ENCODE measurements at places on chromosomes 5 and 9.

- DNase-seq, result no peak
Measured at GRCh38 chr5:131379723-131380122, 115.9 kb downstream of the CDC42SE2 start.

DNA sequence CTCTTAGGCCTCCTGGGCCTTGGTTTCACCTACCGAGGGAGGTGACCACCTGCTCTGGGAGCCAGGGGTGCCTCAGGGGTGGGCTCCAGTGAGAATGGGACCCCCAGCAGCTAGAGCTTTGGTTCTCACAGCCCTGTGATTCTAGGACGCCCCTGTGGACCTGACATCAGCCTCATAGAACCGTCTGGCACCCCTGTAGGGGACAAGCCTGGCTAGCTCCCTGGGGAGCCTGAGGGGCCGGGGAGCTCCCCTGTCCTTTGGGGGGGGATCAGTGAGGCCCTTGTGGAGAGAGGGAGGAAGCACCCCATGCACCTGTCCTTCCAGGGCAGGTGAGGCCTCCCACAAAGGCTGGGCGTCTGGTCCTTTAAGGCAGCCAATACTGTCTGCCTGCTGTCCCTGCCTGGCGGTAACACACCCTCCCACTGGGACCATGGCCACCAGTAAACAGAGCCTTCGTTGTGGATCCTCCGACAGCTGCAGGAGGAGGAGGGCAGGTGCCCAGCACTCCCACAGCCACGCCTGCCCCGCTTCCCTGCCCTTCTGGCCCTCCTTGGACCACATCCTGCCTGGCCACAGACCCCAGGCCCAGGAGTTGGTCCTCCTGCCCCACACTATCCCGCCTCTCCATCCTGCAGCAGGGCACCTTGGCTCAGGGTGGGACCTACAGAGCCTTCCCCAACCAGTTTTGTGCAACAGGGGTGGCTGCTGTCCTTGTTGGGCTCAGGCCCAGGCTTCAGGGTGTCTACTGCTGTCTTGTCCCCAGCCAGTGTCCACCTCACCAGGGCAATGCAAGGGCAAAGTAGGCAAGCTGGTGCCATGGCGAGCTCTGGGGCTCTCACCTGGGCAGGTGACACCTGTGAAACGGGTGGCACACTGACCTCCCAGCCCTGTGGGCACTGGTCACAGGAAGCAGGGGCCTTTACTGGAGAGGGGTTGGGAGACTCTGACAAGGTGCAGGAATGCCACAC, 3.0 kb upstream of the TUBB4B start:
- DNase-seq, result no peak

DNA sequence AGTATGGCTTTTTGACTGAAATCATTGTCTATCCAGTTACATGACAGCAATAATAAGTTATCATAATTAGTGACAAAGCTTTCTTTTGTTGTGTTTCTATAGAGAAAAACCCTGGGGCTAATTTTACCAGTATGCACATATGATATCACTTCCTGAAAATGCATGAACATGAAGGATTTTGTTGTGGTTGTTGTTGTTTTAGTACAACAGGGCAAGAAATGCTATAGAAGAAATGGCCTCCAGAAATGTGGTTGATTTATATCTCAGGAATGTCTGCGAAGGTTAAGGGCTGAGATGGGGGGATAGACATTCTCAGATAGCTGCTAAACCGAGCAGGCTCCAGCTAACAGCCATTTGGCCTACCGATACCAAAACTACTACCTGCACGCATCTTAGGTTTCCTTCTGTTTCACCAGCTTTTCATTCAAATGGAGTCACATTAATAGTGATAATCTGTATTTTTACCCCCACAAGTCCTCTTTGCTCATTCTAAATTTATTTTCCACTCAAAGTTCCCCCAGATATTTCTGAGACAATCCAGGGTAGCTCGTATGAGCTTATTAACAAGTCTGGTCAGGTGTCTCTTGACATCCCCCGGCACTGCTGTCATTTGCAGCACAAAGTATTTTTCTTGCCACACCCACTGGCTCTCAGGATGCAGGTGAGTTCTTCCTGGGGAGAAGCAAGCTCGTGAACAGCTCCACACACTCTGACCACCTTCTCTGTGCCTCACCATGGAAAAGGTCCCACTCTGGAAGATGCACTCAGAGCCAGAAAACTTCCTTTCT, 232.4 kb upstream of the GAS1 start:
- peak; percentile 77 for DNase-seq

DNA sequence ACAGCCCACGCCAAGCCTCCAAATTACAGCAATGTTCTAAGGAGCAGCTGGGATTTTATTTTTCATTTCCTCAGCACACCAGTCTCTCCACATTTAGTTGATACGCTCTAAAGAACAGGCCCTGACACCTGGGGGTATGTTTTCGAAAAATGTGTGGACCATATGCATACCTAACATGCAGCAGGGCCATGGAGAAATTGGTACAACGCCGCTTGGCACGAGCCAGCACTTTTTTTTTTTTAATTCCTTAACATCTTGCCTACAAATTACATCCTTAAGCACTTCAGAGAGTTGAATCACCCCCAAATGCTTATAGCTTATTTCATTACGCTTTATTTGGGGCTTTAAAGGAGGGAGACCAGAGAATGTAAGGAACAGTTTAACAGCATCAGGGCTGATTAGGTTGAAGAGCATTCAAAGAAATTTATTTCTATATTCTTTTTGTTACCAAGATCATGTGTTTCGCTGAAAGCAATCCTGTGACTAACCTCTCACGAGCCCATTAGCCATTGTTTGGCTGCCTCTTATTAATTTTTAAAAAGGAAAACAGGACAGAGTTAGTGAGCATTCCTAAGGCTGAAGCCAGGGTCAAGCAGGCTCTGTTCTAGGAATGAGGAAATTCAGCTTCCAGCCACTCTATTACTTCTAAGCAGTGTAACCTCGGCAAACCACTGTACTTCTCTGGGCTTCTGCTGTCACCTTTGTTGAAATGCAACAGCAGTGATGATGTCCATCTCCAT, 173.8 kb downstream of the ACTL7B start:
- no peak for DNase-seq

- peak; percentile 8 for DNase-seq
Measured at GRCh38 chr9:16337322-16338029, 533.0 kb downstream of the BNC2 start.

DNA sequence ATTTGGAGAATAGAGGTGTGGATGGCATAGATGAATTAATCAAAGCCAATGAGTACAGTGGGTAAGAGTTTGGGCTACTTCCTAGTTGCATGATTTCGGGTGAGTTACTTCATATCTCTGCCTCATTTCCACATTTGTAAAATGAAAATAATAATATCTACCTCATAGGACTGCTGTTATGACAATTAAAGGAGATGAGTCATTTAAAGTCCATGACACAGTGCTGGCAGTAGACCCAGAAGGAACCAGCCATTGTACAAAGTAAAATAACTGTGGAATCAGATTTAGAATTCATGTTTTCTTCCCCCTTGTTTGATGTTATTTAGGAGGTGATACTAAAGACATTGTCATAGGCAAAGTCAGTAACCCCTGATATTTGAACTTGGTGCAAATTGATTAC, 139.5 kb upstream of the SLC27A6 start:
- DNase-seq, result no peak

DNA sequence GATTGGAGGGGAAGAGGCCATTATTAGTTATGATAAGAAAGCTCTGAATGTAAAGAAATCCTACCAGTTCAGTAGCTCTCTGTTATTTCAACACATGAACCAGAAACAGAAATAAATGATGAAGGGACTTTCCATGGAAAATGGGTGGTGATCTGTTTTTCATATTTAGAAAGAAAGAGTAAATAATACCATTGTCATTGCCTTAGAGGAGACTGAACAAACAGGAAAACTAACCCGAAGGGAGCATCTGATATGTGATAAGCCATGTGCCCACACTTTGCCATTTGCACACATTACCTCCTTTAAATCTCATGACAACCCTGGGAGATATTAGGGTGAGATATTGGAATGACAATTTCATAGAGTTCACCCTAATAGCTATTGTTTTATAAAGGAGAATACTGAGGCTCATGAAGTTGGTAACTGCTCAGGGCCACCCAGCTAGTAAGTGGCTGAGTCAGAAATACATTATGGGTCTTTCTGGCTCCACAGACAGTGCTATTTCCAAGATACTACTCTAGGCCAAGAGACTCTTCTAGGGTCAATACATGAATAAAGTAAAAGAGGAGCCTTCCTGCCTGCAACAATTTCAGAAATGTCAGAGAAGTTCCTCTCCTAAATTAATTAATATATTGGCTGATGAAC, 111.0 kb upstream of the SLIT3 start:
- DNase-seq, result no peak

Measured in SK-MEL-5 (cell line).